NCI-H2227 treated with DMSO at 0.1 percent for 48 hours (cell line): ENCODE measurements at places on chromosomes 11 and 22.

GRCh38 chr22:19292458-19293230 lies 1.1 kb upstream of the CLTCL1 start:
- no peak for DNase-seq

- no peak for DNase-seq
Measured at GRCh38 chr11:128328955-128329551, 258.3 kb downstream of the ETS1 start.

- DNase-seq = no peak
Measured at GRCh38 chr22:45217345-45217744, 23.3 kb downstream of the KIAA0930 start.

- no peak for DNase-seq
Measured at GRCh38 chr11:93945596-93945995, 75.6 kb upstream of the HEPHL1 start.

- no peak for DNase-seq
Measured at GRCh38 chr11:129950101-129951091, 52.2 kb downstream of the PRDM10 start.

GRCh38 chr11:28342716-28343115 lies 234.5 kb downstream of the METTL15 start:
- no peak for DNase-seq

DNA sequence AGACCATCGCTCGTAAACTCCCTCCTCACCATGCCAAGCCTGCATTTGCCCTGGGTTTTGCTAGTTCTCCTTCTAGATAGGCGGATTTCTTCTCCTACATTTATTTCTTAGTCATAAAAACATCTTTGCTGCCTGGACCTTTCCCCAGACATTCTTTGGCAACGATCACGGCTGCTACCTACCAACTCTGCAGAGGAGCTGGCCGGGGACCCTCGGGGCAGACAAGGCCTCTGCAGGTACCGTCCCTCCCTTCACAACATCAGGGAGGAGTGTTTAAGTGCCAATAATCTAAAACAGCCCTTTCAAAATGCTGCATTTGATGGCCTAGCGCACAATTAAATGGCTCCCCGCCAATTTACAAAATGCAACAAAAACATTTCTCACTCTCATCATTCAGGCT lies 34.4 kb downstream of the BRD1 start:
- no peak for DNase-seq

GRCh38 chr11:126347751-126348668 lies 7.5 kb upstream of the ST3GAL4 start:
- DNase-seq = no peak

DNA sequence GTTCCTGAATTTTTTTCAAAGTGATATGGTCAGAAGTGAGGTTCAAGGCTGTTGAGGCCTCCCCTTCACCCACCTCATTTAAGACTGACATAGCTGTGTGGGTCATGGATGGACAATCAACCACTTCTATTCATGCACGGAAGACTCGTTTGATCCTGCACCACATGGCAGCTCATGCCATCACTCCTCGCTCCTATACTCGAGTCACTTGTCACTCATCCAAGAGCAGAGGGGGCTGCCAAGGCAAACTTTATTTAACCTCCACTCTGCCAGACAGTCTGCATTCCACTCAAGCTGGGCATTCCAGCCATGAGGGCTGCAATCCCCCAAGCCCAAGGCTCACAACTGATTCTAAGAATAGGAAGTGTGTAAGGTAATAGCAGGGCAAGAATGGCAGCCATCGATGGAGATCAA lies 34.1 kb downstream of the SNX19 start:
- no peak for DNase-seq

GRCh38 chr11:119717839-119718534 lies 11.0 kb downstream of the NECTIN1 start:
- DNase-seq = no peak

DNA sequence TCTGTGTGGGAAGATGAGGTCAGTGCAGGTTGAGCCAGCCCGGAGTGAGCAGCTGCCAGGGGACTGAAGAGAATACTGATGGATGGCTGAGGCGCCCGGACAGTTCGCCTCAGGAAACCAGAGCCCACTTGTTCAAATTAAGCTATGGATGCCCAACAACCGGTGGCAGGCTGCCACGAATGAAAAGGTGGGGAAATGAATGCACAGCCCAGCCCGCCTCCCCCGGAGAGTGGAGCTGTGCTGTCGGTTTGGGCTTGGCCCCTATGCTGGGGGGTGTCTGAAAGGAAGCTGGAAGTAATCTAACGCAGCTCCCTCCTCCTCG lies 21.9 kb downstream of the HSPA8 start:
- no peak for DNase-seq

DNA sequence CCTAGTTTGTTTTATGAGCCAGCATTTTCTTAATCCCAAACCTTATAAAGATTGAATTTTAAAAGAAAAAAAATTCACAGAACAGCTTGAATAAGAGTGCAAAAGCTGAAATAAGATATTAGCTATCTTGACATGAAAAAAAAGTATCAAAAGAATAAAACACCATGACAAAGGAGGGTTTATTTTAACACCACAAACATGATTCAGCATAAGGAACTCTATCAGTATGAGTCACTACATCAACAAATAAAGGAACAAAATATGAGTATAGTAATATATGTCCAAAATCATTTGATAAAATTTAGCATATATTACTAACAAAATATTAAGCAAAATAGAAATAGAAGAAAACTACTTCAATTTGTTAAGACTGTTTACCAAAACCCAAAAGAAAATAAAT lies 9.6 kb upstream of the LMO1 start:
- no peak for DNase-seq

GRCh38 chr11:46382646-46383403 lies 1.4 kb downstream of the MDK start:
- peak; percentile 47 for DNase-seq

- DNase-seq = no peak
Measured at GRCh38 chr11:92740276-92740675, 229.2 kb upstream of the MTNR1B start.

GRCh38 chr11:16216831-16217230 lies 139.5 kb downstream of the SOX6 start:
- no peak for DNase-seq

- no peak for DNase-seq
Measured at GRCh38 chr22:49077036-49077393, 750.7 kb downstream of the BRD1 start.

DNA sequence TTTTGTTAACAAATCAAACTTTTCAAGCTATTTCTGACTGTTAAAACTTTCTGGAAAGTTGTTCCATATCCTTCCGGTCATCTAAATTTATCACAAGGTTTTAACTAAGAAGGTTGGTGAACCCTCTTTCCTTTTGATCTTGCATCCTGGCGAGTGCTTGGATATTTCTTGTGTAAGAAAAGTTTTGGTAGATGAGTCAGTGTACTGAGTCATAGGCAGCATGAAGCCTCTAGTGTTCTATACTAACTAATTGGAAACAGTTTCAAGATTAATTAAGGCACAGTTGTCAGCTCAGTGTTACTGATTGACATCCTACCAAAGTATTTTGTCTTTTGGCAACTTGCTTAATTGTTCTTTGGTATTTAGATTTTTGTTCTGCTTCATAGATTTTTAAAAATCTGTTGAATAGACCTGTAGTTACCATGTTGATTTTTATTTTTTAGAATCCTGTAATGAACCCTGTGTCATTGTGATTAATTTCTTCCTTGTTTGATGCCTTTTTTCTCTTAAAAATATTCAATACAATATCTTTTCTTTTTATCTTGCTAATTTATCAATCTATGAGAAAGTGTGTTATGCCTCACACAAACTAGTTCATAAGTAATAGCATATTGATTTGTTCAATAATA lies 38.0 kb downstream of the METTL15 start:
- no peak for DNase-seq

DNA sequence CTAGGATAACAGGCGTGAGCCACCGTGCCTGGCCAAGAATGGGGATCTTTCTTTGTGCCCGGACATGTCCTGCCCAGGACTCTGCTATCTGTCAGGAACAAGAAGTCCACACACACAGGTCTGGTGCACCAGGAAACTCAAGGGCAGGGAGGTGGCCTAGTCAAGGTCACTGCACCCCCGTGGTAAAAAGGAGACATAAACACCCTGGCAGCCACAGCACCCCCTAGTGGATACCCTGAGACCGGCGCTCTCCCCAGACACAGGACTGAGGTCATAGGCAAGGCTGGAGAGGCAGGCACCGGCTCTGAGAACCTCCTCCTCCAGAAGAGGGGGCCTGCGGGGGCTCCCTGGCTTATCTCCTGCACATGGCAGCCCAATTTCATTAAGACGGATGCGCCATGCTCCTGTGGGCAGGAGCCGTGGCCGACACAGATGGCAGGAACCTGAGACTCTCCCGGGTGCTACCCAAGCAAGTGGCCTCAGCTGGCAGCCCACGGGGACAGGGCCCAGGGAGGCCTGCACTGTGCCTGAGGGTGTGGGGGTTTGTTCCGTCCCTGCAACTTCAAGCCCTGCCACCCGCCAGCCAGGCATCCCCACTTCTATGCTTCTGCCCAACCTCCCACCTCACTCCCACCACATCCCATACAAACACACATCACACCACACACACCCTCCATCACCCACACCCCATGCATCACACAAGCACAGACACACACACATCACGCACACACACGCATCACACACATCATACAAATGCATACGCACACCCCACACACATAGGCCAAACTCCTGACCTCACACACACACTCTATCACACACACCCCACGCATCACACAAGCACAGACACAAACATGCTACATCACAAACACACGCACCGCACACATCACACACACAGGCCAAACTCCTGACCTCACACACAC lies 19.6 kb downstream of the MACROD1 start:
- DNase-seq = peak; percentile 12

DNA sequence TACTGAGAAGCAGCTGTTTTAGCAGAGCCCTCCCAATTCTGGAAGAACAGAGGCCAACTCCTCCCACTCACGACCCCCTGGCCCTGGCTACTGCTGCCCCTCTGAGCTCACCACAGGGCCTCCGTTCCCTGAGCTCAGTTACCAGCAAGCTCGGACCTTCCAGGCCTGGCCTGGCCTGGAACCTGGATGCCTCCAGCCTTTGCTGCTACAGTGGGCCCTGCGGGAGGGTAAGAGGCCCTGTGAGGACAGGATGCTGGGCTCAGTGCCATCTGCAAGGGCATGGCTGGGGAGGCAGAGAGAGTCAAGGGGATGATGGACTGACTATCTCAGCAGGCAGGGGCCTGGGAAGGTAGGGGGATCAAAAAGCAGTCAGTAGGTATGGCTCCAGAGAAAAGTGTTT lies 209.9 kb upstream of the NCAM1 start:
- no peak for DNase-seq

GRCh38 chr22:34334893-34335292 lies 414.6 kb upstream of the LARGE1 start:
- DNase-seq = no peak

DNA sequence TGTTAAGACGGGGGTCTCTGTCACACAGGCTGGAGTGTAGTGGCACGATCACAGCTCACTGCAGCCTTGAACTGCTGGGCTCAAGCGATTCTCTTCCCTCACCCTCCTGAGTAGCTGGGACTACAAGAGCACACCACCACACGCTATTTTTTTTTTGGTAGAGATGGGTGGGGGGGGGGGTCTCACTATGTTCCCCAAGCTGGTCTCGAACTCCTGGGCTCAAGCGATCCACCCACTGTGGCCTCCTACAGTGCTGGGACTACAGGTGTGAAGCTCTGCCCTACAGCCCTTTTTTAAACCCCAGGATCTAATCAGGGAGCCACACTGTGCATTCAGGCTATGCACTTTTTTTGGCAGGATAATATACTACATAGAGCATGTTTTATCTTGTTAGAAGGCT lies 1.4 kb upstream of the DHCR7 start:
- DNase-seq = no peak
